ENCODE measurements at places on chromosomes 7 and 10. TPM values are rescaled to one million over a fixed set of nuclear protein-coding genes. Genes with fewer than 3 reads are reported as not detected.
A peak's percentile ranks its signal among the peaks of the same experiment; 100 is the strongest.

Gene SRPK2
- 86.3 TPM for total RNA-seq

Gene GIMAP4
- total RNA-seq, result 12.0 TPM

Gene C7orf33
- not detected for total RNA-seq

GRCh38 chr10:61589547-61590243 is 73.0 kb upstream of the CABCOCO1 start:
- no peak for DNase-seq
- H3K4me3 ChIP-seq, result no peak overlapping the region
- no peaks in the 10 kb centered on the region for H3K27me3 ChIP-seq
- H3K36me3 ChIP-seq, result no peaks in the 10 kb centered on the region

- no peaks in the 10 kb centered on the region for H3K36me3 ChIP-seq
- H3K4me3 ChIP-seq, result no peak overlapping the region
- no peak for DNase-seq
- H3K27ac ChIP-seq, result no peak overlapping the region
- H3K27me3 ChIP-seq, result peaks cover 34% of the 10 kb centered on the region
Observed at GRCh38 chr10:13893926-13894325, 307.2 kb downstream of the PRPF18 start.

DNA sequence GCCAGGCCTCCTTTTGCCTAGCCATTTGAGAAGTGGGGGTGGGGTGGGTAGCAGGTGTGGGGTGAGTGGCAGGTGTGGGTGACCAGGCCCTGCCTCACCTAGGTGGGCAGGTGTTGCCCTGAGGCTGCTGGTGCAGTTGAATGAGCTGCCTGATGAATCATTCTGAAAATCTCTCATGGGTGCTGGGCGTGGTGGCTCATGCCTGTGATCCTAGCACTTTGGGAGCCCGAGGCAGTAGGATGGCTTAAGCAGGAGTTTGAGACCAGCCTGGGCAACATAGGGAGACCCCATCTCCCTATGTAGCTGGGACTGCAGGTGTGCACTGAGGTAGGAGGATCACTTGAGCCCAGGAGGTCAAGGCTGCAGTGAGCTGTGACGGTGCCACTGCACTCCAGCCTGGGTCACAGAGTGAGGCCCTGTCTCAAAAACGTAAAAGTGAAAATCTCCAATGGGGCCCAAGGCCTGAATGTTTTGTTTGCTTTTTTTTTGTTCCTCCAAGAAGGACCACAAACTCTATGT is 17.7 kb downstream of the TSPAN14 start:
- no peaks in the 10 kb centered on the region for H3K27me3 ChIP-seq
- H3K4me1 ChIP-seq, result peaks cover 93% of the 10 kb centered on the region
- peak overlapping the region; percentile 88 for H3K27ac ChIP-seq
- no peak overlapping the region for H3K4me3 ChIP-seq
- H3K36me3 ChIP-seq, result peaks cover 8% of the 10 kb centered on the region

DNA sequence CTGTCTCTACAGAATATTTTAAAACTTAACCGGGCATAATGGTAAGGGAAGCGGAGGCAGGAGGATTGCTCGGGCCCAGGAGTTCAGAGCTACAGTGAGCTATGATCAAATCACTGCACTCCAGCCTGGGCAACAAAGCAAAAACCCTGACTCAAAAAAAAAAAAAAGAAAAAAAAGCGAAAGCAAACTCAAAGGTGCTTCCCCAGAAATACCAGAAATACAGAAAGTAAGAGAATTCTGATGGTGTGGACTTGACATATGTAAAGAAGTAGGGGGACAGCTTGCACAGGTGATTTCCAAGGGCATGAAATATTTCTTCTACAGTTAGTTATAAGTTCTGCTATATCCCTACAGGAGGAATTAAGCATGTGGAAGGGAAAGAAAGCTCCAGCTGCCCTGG is 69.7 kb upstream of the APBB1IP start:
- H3K36me3 ChIP-seq, result no peaks in the 10 kb centered on the region
- DNase-seq, result no peak
- no peak overlapping the region for H3K4me3 ChIP-seq
- no peaks in the 10 kb centered on the region for H3K4me1 ChIP-seq

Data from suprapubic skin (tissue), 4 donors.